ENCODE measurements at places on chromosomes 2 and 18.

- no peak for DNase-seq
These were observed 28.4 kb downstream of the AOX1 start for GRCh38 chr2:200614249-200614648.

DNA sequence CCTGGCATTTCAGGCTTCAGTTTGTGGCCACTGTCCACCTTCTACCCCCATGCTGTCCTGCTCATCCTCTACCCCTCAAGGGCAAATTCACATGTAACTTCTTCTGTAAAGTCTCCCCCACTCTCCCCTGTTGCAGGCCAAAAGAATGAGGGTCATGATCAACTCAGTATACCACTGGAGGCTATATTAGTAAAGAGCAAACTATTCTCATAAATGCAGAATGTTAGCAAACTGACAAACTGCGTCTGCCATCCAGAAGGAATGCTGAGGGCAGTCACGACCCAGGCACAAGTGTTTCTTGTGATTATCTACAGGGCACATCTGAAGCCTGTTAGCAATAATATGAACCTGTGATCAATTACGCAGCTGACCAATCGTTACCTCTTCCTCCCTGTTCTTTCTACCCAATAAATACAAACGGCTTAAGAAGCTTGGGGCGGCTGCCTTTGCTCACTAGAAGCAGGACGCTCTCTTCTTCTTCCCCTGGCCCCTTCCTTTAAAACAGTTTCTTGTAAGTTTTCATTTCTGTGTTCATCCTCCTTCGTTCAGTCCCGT, 58.3 kb downstream of the SEPTIN10 start:
- DNase-seq: no peak

- DNase-seq: no peak
These were observed 34.5 kb downstream of the GALNT1 start for GRCh38 chr18:35616074-35616473.

GRCh38 chr2:79235135-79235534, 75.6 kb upstream of the REG3A start:
- no peak for DNase-seq

- no peak for DNase-seq
These were observed 9.9 kb downstream of the NCAPH start for GRCh38 chr2:96345438-96345837.

Data from stimulated activated CD4-positive, alpha-beta T cell treated with anti-CD3 and anti-CD28 coated beads, Interleukin-4, amount 100 ng/mL, for 1 hour (primary cell).